ENCODE measurements at places on chromosomes 6 and 20. TPM values are rescaled to one million over a fixed set of nuclear protein-coding genes. Genes with fewer than 3 reads are reported as not detected.

DNMT3B gene
- total RNA-seq, result 0.50 TPM

HIVEP1 gene
- total RNA-seq, result 19.4 TPM

UNC5CL gene
- 0.54 TPM for total RNA-seq

MDFI gene
- total RNA-seq, result 0.88 TPM

DXO gene
- 12.4 TPM for total RNA-seq

CLPSL2 gene
- not detected for total RNA-seq

MCM9 gene
- total RNA-seq, result 4.8 TPM

CD83 gene
- 2.0 TPM for total RNA-seq

ESF1 gene
- 17.8 TPM for total RNA-seq

PLCB4 gene
- total RNA-seq, result 14.7 TPM

WFDC13 gene
- total RNA-seq, result not detected

OSBPL2 gene
- total RNA-seq, result 57.9 TPM

SLC24A3 gene
- 0.77 TPM for total RNA-seq

ELOVL4 gene
- total RNA-seq, result 0.09 TPM

SIGLEC1 gene
- total RNA-seq, result 34.0 TPM

GPX5 gene
- not detected for total RNA-seq

NKX2-2 gene
- not detected for total RNA-seq

PTCRA gene
- not detected for total RNA-seq

PGC gene
- not detected for total RNA-seq

IL17F gene
- not detected for total RNA-seq
